Caudate nucleus (tissue), 63 donors: ENCODE measurements at places on chromosomes 6 and 20.

GRCh38 chr6:44593539-44593944 lies 206.0 kb downstream of the CDC5L start:
- DNase-seq: no peak

- DNase-seq: no peak
These were observed 78.3 kb downstream of the CD109 start for GRCh38 chr6:73774311-73774774.

DNA sequence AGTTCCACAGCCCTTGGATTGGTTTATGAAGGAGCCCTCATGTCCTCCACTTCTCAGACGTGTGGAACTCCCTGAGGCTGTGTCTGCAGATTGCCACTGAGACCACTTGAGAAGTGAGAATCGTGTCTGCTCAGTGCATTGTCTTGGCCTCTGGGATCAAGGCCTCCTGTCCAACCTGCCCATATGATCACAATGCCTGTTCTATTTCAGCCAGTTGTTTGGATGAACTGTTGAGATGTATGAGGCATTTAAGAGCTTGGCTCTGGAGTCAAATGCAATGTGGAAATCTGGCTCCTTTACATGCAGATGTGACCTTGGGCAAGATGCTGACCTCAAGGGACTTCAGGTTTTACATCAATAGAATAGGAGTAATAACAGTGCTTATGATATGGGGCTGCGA lies 125.9 kb downstream of the SLC24A3 start:
- no peak for DNase-seq

DNA sequence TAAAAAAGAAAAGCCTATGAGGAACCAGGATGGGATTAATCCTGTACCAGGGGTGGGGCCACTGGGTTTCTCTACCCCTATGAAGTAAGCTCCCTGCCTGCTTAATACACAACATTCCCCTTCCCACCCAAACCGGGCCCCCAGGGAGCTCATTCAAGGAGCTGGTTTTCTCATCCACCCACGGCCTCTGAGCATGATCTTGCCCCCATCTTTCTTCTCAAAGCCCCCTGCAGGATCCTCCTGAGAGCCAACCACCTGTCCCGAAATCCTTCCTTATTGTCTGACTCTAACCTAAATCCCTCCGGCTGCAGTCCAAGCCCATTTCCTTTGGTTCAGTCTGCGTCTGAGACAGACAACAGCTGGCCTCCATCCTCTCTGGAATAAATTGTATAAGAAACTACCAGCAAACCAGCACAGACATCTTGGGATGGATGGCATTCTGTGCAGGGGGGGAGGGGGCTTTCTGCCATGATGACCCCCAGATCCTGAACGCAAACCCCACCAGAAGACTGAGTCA lies 21.0 kb downstream of the KCNK5 start:
- DNase-seq: no peak

DNA sequence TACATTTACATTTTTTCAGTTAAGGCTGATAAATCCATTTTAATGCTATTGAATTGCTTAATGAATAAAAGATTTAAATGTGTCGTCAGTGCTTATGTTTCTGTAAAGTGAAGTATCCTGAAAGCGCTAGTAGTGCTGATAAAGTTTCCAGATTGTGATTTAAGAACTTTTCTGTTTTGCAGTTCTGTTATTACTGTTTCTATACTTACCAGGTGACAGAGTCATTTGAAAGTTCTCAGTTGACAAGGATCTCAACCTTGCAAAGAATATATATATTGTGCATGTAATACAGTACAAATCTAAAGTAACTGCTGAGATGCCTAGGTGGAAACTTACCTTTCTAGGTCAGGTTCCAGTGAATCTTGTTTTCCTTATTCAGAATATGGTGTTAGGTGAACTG lies 201.8 kb downstream of the ARID1B start:
- no peak for DNase-seq

- DNase-seq: no peak
These were observed 30.0 kb downstream of the MAP3K5 start for GRCh38 chr6:136762022-136762975.
